ENCODE measurements at places on chromosomes 3 and 15.

GRCh38 chr3:10888518-10889090, 72.6 kb downstream of the SLC6A11 start:
- DNase-seq: no peak

DNA sequence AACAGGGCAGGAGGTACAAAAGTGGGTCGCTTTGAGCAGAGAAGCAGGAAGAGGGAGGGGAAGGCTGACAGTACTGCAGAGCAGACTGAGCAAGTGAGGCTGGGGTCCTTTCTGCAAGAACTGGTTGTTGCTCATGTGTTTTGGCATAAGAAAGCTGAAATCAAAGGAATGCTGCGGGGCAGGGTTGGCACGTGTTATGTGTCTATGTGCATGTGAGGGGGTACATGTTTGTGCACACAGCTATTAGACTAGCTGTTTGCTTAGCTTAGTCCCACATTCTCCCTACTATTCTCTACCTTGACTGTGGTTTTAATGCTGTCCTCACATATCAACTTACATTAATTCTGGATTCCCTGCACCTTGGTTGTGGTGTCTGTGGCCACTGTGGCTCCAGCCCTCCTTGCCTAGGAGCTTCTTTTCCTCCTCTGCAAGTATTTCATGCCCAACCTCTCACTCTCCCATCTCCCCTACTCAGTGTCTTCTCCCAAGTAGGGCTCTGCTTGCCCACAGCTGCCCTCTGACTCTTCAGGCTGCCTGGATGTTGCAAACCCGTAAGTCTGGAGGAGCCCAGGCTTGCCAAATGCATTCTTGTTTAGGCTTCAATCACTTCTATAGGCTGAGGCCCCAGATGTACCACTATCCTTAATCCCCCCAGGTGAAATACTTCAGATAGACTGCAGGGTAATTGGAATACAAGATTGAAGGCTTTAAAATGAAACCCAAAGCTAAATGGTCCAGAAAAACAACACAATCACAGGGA, 4.8 kb downstream of the TAGLN3 start:
- DNase-seq: no peak

DNA sequence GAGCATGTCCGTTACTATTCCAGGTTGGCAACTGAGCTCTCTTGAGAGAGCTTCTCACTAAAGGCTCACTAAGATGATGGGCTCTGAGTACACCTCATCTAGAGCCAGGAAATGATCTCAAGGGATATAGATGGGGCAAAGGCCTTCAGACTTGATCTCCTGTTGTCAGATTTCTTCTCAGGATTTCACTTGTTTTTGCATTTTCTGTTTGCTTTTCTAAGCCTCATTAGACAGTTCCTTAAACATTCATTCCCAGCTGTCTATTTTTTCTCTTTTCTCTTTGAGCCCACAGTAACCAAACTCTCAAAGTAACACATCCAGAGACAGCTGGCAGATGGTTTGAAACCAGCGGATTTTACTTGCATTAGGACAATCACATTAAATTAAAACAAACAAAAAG, 28.4 kb upstream of the ARL8B start:
- no peak for DNase-seq

- no peak for DNase-seq
These were observed 255.3 kb upstream of the IL12A start for GRCh38 chr3:159733194-159733860.

- DNase-seq: no peak
These were observed 251.9 kb downstream of the CDIN1 start for GRCh38 chr15:36831125-36831903.

- DNase-seq: no peak
These were observed 715 bp upstream of the SCAPER start for GRCh38 chr15:76905855-76906254.

GRCh38 chr15:89083246-89083645, 5.0 kb upstream of the ABHD2 start:
- no peak for DNase-seq

DNA sequence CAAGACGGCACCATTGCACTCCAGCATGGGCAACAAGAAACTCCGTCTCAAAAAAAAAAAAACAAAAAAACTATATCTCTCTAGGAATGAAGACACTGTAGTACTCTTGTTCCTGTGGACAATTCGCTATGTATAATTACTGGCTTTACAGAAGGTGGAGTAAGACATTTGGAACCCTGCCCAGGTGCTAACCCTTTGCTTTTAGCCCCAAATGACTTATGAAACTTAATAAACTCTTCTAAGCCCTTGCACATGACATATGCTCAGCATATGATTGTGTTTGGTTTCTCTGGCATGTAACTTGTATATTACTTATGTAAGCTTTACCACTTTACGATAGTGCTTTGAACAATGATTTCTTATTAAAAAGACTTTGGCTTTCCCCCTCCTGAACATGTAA, 27.3 kb upstream of the PRTG start:
- DNase-seq: no peak

GRCh38 chr3:171939578-171939977, 96.4 kb downstream of the TMEM212 start:
- no peak for DNase-seq

GRCh38 chr15:43246261-43246774, 20.4 kb downstream of the TGM5 start:
- DNase-seq: no peak

GRCh38 chr3:138451595-138452162, 17.3 kb downstream of the ESYT3 start:
- DNase-seq: no peak

- DNase-seq: no peak
These were observed 55.8 kb downstream of the DAPK2 start for GRCh38 chr15:63990454-63990853.

- no peak for DNase-seq
These were observed 293.6 kb downstream of the FGF12 start for GRCh38 chr3:192433704-192434103.

DNA sequence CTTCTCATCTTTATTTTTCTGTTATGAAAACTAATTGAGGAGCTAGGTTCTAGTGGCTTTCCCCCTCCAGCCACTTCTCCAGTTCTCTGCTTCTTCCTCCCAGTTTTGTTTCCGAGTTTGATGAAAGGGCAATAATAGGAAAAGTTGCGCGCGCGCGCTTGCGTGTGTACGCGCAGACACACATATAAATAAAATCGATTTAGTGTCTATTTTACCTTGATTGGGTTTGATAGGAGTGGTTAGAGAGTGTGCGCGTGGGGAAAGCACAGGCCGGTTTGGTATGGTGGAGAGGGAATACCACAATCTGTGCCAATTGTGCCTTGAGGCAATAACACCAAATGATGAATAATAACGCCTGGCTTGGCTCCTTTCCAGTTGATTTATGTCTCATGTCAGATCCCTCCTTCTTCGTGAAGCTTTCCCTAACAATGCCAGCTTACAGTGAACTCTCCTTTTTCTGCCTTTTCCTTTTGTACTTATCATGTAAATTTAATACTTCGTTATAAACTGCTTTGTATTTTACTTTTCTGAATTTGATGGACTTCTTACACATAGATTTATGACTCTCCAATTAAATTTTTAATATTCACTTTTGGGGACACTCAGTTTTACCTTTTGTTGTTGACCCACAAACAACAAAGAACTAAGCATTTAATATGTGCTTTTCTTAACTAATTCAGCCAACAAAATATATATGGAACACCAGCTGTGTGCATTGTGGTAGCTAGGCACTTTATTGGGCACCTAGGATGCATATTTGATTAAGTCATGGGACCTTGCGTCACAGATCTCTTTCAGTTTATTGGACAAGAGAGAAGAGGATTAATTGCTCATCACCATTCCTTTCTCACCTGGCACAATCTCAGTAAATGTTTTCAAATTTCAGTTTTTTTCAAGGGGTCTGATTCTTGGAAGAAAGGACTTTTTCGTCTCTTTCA, 1.7 kb downstream of the TIPARP start:
- peak; percentile 51 for DNase-seq

Data from CD4-positive, alpha-beta T cell treated with Interleukin-12 subunit alpha and Interleukin-12 subunit beta, for 1 hour (primary cell).